ENCODE measurements at places on chromosomes 2 and 18.
A peak's percentile ranks its signal among the peaks of the same experiment; 100 is the strongest.

GRCh38 chr2:186575302-186575701 lies 14.6 kb upstream of the ITGAV start:
- DNase-seq: no peak

- no peak for DNase-seq
Observed at GRCh38 chr2:113208396-113208795, 34.6 kb downstream of the PSD4 start.

DNA sequence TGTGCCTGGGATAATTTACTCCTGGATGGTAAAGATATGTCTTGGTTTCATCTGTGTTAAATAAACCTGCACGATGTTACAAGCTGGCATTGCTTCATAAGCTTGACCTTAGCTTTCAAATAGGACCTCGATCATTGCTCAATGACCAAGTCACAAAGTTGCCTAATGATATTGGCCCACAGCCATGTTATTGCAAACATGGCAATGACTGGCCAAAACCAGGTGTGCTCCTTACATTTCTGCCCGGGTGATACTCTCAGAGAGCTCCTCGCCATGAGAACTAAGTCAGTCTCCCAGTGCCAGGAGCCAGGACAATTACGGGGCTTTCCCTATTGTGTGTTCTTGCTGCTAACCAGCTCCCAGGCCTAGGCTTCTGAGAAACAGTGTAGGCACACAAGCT lies 72.5 kb upstream of the CYP1B1 start:
- no peak for DNase-seq

DNA sequence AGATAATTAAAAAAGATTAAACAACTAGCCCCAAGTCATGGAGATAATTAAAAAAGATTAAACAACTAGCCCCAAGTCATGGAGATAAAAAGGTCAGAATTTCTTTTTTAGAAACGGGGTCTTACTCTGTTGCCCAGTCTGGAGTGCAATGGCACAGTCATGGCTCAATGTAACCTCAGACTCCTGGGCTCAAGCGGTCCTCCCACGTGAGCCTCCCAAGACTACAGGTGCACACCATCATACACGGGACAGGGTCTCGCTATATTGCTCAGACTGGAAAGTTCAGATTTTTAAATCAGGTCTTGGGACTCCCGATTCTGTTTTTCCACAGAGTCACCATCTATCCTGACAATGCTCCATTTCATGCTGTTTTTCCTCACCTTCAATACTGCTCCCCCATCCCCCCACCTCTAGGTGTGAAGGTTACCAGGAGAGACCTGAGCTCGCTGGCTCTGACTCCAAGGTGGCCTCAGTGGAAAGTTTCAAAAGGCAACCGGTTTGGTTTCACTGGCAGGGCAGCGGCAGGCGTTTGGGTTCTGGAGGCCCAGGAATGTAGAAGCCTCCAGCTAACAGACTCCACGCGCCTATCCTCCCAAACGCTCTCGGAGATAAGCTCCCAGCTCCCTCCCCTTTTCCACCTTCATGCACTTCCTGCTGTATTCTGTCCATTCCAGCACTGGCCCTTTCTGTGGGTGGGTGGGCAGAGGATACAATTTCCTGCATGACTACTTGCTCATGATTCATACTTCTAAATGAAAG lies 2.9 kb upstream of the SEMA4C start:
- no peak for DNase-seq

GRCh38 chr18:79275992-79276391 lies 119.7 kb upstream of the NFATC1 start:
- DNase-seq: no peak

DNA sequence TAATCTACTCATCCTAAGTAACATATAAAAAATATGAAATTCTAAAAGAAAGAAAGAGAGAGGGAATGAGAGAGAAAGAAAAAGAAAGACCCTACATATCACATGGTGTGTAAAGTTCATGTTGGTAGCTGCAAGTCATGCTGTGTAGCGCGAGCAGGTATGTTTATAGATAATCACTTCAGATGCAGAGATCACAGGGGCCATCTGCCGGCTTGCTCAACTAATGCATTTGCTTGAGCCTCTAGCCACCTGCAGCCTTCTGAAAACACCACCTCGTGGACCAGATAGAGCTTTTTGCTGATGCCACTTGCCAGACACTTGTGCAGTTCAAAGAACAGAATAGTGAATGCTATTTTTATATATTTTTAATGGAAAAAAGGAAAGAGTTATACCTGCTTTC lies 37.6 kb downstream of the CDH7 start:
- DNase-seq: peak; percentile 22

DNA sequence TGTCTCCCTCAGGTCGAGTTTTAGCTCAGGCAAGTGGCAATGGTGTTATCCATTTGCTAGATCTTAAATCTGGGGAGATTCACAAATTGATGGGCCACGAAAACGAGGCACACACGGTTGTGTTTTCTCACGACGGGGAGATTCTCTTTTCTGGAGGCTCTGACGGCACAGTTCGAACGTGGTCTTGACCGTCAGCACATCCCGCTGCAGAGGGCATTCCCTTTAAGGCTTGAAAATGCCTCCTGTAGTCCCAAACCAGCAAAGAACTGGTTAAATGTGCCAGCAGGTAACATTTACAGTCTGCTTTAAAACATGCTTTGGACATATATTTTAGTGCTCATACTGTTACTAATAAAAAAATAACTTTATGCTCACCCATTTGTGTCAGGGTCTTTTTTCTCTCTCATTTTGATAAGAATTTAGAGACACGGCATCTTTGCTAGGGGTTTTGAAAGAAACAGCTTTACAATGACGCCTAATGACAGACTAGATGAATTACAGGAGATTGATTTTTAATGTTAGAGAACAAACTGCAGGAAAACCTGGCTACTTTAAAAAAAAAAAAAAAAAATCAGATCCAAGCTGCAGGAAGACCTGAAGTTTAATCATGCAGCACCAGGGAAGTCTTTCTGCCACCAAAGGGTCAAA lies 602 bp upstream of the VWC2L start:
- no peak for DNase-seq

DNA sequence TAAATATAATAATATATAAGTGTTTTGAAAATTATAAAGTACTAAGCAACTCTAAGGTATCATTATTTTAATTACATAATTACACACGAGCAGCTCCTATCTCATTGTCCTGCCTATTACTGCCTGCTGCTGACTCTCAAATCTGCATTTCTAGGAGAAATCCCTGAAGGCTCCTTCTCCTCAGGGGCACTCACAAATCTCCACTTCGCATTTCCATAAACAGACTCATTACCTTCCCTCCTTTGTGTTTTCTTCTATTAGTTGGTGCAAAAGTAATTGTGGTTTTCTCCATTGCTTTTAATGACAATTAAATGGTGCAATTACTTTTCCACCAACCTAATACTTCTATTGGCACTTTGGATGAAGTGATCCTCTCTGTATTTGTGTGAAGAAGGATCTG lies 135.0 kb upstream of the HNMT start:
- DNase-seq: no peak

DNA sequence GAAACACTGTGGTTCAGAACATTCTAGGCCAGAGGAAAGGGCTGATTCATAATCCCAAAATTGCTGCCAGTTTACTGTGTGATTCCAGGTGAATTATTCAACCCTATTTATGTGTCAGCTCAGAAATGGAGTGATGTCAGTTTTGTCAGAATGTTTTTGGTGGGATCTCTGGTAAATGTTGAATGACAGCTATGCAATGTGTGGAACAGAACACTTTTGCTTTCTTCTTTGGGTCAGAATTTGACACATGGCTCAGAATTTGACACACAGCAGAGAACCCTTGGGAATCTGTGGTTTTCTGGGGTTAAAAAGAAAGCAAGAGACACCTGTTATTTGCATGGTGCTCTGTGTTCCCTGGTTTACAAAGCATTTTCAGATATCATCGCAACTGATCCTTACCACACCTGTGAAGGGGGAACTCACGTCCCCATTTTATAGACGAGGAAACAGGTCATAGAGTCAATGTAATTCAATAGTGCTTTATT lies 1.6 kb upstream of the MTA3 start:
- no peak for DNase-seq

GRCh38 chr2:58535182-58535581 lies 294.1 kb upstream of the FANCL start:
- DNase-seq: peak; percentile 62

- DNase-seq: no peak
Observed at GRCh38 chr2:223594831-223595230, 7.3 kb downstream of the SCG2 start.

GRCh38 chr2:152583512-152584229 lies 133.6 kb downstream of the PRPF40A start:
- DNase-seq: no peak

DNA sequence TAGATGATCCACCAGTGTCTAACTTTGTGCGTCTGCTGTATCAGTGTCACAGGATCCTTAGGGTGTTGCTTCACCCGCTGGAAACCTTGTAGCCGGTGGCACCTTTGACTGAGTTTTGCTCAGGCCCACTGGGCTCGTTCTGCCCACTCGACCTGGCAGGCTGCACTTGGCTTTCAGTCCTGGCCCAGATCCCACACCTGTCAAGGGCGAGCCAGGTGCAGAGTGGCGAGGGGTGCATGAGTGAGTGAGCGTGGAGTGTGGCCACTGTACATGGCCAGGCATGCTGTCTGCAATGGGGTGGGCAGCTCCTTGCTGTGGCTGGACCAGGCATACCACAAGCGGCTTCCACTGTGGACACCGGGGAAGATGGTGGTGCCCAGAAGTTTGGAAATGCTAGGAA lies 179.0 kb downstream of the FAM210A start:
- no peak for DNase-seq

Measured in NCI-H2081 treated with DMSO at 0.1 percent for 48 hours (cell line).